Breast epithelium (tissue), 4 donors: ENCODE measurements at places on chromosomes 5 and 9. TPM values are rescaled to one million over a fixed set of nuclear protein-coding genes. Genes with fewer than 3 reads are reported as not detected.

GRCh38 chr5:154243736-154244135 is 53.2 kb downstream of the GALNT10 start:
- DNase-seq, result no peak
- H3K4me3 ChIP-seq, result no peak overlapping the region
- no peaks in the 10 kb centered on the region for H3K36me3 ChIP-seq
- no peaks in the 10 kb centered on the region for H3K4me1 ChIP-seq
- H3K27ac ChIP-seq, result no peak overlapping the region

VCAN gene
- 138 TPM for total RNA-seq

SYK gene
- 37.8 TPM for total RNA-seq

GRCh38 chr9:111970827-111971226 is 74.2 kb downstream of the UGCG start:
- H3K36me3 ChIP-seq, result no peaks in the 10 kb centered on the region
- H3K27me3 ChIP-seq, result no peaks in the 10 kb centered on the region
- no peaks in the 10 kb centered on the region for H3K4me1 ChIP-seq
- no peak overlapping the region for H3K27ac ChIP-seq

CSF1R gene
- 11.5 TPM for total RNA-seq

TEX48 gene
- not detected for total RNA-seq

RARS1 gene
- total RNA-seq, result 67.7 TPM

DNA sequence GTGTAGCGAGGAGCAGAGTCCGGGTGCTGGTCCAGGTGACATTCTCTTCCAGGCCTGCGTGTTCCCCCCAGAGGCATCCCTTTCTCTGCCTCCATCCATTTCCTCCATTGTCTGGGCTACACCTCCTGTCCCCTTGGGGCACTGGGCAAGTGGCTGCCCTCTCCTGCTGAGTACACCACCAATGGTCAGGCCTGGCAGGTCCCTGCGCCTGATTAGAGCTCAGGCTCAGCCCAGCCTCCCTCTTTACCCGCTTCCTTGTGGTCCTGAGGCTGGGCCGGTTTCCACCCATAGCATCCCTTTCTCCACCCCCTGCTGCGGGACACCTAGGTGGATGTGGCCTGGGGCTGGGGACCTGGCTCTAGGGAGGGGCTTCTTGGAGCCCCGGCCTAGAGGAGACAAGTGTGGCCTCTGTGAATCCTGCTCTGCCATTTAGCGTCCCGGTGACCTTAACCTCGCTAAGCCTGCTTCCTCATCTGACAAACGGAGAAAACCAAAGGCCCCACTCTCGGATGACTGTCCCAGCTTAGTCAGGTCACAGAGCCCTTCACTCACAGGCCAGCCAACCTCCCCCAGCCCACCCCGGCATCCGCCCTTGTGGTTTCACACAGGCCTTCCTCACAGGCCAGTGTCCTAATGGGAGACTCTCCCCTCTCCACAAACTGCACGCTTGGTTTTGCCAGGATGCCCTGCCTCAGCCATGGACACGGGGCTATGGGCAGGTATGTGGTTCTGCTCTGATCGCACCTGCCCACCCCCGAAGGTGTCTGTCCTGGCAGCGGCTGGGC is 12.9 kb downstream of the DOLPP1 start:
- no peak for DNase-seq
- no peaks in the 10 kb centered on the region for H3K27me3 ChIP-seq
- H3K36me3 ChIP-seq, result no peaks in the 10 kb centered on the region
- no peaks in the 10 kb centered on the region for H3K4me1 ChIP-seq
- no peak overlapping the region for H3K4me3 ChIP-seq
